NCI-H446 (cell line): ENCODE measurements at places on chromosomes 2 and 18.
A peak's percentile ranks its signal among the peaks of the same experiment; 100 is the strongest.

DNA sequence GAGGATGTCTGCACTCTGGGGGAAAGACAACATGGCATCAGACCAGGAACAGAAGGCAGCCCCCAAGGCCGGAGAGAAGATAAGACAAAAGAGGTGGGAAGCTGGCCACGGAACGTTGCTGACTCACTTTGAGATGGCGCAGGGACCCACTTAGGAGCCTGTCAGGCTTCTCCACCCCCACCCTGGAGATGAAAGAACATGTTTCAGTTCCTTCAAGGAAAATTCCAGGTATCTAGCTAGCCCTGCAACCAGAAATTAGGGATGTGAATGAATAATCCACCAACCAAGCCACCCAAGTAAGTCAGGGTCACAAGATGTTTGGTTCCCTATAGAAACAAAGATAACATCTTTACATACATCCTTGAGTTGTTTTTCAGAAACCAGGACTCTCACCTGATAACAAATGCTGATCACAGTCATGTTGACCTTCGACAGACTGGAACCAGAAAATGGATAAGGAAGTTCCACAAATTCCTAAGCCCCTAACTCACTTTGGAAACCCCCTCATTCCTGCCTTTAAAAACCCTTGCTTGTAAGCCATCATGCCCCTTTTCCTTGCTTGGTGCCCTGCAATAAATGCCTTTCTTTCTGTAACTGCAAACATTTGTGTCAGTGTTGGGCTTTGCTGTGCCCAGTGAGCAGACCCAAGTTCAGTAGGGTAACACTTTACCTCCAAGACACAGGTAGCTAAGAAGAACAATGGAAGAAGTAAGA lies 31.9 kb downstream of the PSTPIP2 start:
- DNase-seq: no peak

DNA sequence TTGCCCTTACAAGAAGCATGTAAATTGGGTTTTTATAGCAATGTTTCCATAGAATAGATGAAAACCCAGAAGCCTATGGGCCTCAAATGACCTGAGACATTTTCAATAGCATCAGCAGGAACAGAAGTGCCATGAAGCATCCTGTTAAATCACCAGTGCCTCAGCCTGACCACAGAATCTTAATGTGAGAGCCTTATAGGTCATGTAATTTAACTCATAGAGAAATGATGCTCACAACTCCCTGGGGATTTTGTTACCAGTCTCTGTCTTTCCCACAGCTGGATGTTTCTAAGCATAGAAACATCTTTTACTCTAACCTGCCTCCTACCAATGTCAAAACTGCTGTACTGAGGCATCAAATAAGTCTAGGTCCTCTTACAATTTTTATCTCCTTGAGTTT lies 295.8 kb upstream of the ACVR2A start:
- DNase-seq: no peak

DNA sequence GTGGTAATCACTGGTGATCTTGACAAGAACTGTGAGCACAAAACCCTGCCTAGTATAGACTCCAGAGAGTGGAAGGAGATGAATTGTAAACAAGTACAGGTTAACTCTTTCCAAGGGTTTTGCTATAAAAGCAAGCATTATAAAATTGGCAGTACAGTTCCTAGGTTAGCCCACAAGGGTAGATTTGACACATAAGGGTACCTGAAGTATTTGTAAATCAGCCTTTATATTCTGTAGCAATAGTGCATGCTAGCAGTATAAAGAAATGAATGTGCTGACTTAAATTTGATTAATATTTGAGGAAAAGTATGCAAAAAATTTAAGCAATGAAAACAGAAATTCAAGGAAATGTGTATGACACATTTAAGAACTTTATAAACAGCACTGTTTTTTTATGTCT lies 42.4 kb downstream of the SP3 start:
- no peak for DNase-seq

DNA sequence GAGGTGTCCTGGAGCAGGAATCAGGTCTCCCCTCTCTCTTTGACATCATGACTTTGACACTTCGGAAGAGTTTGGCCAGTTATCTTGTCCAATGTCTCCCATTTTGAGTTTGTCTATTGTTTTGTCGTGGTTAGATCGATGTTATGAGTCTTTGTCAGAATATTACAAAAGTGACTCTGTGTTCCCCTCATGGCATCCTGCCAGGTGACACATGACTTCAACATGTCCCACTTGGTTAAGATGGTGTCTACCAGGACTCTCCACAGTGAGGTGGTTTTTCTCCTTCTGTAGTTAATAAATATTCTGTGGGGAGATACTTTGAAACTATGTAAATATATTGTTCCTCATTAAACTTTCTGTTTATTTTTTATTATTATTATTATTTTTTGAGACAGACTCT lies 76.6 kb upstream of the BZW1 start:
- DNase-seq: no peak

DNA sequence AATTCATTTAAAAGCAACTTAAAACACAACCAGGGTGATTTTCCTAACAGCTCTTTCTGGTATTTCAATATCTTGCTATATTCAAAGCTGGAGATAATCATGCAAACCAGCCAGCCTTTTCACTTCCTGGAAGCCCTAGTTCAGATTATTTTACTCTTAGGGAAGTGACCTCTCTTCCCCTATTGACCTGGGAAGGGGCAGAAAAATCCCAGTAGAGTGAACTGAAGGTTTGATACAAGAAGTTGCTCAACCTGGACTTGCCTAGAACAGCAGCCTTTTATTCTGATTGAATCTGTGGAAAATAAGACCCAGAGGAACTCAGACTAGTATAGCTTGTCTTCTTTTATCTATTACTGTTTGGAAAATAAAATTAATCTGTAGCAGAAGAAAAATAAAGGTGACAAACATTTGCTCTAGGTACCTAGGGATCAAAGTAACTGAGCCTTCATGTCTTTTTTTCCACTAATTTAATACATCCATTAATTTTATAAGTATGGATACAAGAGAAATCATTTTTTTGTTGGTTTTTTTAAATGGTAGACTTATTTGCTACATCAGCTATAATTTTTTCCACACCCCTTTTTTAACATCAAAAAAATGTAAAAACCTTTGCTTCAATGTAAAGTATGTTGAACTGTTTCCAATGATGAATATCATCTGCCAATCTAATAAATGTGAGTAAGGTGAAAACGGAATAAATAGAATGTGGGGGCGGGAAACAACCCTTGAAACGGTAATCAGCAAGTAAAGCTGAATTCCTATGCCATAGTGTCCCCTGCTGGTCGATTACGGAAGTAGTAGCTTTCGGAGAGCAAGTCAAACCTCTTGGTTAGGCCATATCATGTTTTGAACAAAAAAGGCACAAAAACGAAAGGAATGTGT lies 629.9 kb downstream of the NRXN1 start:
- peak; percentile 79 for DNase-seq

- no peak for DNase-seq
These were observed 10.9 kb upstream of the SLC4A3 start for GRCh38 chr2:219616550-219616949.

DNA sequence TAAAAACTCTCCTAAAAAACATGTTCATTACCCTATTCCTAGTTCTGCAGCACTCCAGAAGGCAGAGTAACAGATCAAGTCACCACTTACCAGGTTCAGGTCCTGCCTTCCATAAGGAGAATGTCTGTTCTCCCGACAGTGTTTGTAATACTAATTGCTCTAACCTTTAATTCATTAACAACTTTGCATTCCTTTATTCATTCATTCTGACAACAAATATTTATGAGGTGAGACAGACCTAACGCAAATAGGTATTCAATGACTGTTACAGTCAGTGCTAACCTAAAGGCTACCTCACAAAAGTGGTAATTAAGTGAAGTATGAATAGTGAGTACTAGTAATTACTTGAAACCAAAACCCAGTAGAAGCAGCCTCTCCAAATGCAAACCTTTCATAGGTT lies 224.0 kb downstream of the AFF3 start:
- no peak for DNase-seq
